ENCODE measurements at places on chromosomes 12 and 14.

- no peak for DNase-seq
These were observed 26.1 kb downstream of the DTX1 start for GRCh38 chr12:113082486-113083148.

DNA sequence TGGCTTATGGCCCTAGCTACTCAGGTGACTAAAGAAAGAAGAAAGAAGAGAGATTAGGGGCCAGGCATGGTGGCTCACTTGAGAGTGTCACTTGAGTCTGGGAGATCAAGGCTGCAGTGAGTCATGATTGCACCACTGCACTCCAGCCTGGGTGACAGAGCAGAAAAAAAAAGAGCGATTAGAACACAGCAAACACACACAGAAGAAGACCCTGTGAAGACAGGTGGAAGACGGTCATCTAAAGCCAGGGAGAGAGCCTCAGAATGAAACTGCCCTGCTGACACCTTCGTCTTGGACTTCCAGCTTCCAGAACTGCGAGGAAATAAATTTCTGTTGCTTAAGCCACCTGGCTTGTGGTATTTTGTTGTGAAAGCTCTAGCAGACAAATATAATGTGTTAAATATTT lies 17.5 kb upstream of the PPP1CC start:
- no peak for DNase-seq

GRCh38 chr14:58607952-58608317 lies 29.8 kb upstream of the DACT1 start:
- peak; percentile 45 for DNase-seq

DNA sequence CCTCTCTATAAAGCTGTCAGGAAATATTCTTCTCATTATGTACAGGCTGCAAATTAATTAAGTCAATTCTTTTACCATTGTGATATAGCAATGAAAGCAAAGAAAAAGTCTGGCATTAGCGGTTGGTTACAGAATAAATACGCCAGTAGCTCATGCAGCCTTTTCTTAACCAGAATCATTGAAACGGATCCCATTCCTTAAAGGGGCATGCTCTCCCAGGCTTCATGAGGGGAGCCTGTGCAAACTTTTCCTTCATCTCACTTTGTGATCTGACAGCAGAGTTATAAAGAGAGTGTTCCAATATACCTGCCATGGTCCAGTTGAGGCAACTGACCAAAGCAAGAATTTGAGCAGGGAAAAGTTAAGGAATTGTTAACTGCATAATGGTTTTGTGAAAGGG lies 337.7 kb downstream of the EMP1 start:
- DNase-seq, result no peak

- no peak for DNase-seq
These were observed 2.0 kb downstream of the BBS10 start for GRCh38 chr12:76346236-76346635.

GRCh38 chr12:65891987-65892481 lies 67.8 kb downstream of the HMGA2 start:
- peak; percentile 100 for DNase-seq

DNA sequence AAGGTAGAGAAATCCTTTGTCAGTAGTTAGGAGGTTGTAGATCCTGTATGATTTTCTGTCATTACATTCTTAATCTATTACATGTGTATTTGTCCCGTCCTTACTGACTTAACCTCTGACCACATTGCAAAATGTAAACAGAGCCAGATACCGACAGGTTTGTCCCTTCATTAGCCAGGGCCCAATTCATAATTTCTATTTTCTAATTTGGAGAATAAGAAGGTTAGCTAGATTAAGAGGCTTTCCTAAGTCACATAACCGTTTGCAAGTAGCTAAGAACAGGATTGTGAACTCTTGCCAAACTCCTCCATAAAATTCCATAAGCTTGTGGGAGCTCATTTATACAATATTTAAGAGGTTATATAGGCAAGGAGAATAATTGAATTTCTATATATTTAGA lies 352.6 kb downstream of the RAD51B start:
- DNase-seq, result no peak

GRCh38 chr12:45725631-45726602 lies 3.6 kb upstream of the ARID2 start:
- DNase-seq, result peak; percentile 80

DNA sequence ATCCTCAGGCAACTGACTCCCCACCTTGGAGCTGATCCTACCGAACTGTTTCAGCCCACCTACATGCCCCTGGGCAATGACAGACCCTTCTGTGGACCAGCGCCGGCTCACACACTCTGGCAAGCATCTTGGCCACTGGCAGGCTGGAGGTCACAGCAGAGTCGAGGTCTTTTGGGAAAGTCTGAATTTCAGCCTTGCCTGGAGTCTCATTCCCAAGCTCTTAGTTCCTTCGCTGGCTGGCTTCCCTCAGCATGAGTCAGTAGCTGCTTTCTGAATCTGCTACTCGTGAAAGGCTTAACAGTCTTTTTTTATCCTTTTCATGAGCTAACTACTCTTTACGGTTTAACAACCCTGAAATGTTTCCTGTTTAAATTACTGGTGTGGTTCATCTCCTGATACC lies 44.5 kb downstream of the ASCL4 start:
- peak; percentile 30 for DNase-seq

DNA sequence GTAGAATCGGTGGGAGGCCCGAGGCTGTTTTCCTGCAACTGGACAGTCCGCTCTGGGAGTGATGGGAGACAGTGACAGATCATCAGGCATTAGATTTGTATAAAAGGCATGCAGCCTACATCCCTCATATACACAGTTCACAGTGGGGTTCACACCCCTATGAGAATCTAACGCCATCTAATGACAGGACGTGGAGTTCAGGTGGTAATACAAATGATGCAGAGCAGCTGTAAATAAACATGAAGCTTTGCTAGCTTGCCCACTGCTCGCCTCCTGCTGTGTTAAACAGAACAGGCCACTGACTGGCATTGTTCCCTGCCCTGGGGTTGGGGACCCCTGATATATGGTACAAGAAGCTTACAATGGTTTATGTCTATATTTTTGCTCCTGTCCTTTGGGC lies 179.0 kb downstream of the LRFN5 start:
- peak; percentile 34 for DNase-seq

DNA sequence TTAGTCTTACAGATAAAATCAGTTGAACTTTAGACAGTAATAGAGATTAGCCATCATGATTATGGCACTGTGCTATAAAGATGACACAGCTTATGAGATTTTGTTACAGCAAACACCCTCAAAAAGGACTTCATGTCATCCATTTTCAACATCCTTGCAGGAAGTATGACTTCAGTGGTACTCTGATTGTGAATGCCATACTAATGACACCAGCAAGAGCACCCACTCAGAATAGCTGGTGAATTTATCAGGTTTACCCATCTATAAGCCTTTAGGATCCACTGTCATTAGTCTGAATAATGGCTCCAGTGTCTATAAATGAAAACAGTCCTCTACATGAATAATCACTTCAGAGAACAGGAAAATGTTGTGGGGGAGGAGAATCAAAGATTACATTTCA lies 615.2 kb downstream of the RPS29 start:
- DNase-seq, result no peak

- no peak for DNase-seq
These were observed 121.8 kb downstream of the TBC1D30 start for GRCh38 chr12:64946132-64946829.

GRCh38 chr12:87439990-87440827 lies 589.0 kb downstream of the C12orf50 start:
- DNase-seq, result peak; percentile 88

GRCh38 chr14:71497645-71498086 lies 434.6 kb upstream of the RGS6 start:
- peak; percentile 57 for DNase-seq

DNA sequence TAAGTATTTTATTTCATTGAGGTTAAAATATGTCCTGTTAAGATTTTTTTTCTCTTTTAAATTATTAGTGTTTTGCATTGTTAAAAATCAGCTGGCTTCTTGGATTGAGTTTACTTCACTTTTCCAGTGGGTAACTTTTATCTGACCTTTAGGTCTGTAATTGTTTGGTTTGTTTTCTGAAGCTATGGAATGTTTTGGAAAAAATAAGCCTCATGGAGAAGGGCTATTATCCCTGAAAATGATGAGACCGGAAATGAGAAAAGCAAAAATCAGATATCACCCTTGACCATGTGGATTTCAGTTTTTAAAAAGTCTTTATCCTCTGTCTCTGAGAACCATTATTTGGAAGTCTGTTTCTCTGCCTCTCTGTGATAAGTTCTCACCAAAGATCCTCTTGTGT lies 180.9 kb downstream of the RAD51B start:
- DNase-seq, result no peak

DNA sequence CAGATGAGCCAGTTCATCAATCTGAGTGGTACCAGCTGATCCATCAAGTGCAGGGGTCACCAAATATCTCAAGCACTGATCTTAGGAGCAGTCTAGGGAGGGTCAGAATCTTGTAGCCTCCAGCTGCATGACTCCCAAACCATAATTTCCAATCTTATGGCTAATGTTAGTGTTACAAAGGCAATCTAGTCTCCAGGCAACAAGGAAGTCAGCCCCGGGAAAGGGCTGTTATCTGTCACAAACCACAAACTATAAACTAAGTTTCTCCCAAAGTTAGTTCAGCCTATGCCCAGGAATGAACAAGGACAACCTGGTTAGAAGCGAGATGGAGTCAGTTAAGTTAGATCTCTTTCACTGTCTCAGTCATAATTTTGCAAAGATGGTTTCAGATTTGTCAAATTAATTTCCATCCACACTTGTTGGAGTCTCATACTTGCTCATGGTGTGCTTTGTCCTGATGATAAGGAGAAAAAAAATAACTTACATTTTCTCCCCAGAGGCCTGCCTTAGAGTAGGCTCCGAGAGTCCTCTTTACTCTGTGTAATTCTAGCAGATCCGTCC lies 3.9 kb upstream of the ABHD4 start:
- DNase-seq, result no peak

DNA sequence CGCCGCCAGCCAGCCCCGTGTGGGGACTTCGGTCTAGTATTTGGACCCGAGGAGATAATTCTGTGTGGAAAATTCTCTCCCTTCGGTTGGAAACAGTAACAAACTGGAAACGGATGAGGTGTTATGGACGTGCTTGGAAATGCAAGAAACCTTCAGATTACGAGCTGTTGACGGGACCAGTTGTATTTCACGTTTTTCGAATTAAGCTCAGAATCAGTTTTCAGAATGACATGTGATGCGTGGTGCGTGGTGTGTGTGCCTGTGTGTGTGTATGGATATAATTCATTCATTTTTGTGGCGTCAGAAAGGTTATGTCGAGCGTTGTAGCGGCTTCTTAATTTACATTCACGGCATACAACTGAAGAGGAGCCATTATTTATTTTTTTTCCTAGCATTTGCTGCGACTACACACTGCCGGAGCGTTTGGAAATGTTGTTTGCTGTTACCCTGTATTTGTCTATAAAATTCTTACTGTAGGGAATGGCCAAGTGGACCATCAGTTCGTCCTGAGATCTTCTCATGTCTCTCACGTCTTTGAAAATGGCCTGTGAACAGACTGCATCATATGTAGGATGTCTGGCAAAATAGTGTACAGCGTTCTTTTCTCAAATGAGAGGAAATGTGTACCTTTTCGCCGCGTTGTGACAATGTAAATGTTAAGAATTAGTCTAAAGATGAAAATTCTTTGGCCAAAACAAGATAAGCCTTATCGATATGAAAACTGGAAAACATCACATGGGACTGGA lies 1.3 kb downstream of the TRAF3 start:
- DNase-seq, result peak; percentile 51

DNA sequence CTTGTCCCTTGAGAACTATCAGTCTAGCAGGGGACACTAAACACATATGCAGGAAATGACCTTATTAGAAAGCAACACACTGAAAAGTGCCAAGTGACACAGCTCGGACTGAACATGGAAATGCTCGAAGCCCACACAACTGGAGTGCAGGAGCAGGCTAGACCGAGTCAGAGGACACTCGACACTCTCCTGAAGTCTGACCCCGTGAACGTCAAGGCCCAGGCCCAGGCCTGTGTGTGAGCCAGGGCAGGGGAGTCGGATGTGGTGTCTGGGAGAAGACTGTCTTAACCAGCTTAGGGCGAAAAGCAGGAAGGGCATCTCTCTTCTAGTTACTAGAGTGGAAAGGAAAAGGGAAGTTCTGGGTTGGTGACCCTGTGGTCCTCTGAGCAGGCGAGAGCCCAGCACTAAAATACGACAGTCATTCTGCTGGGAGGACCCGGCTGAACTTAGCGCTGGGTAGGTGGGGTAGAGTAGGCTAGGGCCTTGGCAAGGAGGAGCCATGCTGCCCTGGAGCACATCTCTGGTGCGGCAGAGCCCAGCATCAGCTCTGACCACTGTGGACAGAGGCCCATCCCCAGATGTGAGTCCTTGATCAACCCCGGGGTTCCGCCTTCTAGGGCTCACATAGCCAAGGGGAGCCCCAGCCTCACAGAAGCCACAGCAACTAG lies 93.0 kb downstream of the NTF3 start:
- DNase-seq, result no peak

DNA sequence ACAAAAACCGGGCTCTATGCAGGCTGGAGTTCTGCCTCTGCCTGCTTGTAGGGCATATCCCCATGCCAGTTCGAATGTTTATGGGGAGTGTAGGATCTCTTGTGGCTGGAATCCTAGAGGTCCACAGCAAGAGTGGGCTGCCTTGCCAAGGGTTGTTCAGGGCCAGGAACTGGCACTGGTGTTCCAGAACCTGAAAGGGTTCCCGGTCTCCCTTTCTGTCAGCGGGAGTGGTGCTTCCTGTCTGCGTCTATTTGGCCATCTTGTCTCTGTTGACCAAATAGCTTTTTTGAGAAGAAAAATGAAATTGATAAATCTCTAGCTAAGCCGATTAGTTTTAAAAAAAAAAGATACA lies 17.8 kb downstream of the OLR1 start:
- no peak for DNase-seq

GRCh38 chr12:106760184-106760531 lies 14.3 kb upstream of the RIC8B start:
- no peak for DNase-seq

DNA sequence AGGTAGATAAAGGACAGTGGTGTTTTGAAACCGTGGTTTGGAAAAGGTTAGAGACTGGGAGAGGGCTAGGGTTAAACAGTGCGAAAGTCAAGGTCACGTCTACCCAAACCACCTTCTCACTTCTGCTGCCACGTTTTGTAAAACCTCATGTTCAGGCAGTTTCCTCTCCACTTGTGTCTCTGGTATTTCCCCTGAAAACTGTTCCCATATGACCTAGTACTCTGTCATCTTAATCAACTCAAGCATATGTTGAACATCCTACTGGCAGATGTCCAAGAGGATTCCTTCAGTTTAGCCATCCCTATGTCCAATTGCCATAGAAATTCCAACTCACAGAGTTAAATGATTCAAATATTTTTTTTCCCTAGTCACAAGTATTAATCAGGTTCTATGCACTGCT lies 17.4 kb downstream of the CLEC4C start:
- DNase-seq, result no peak

DNA sequence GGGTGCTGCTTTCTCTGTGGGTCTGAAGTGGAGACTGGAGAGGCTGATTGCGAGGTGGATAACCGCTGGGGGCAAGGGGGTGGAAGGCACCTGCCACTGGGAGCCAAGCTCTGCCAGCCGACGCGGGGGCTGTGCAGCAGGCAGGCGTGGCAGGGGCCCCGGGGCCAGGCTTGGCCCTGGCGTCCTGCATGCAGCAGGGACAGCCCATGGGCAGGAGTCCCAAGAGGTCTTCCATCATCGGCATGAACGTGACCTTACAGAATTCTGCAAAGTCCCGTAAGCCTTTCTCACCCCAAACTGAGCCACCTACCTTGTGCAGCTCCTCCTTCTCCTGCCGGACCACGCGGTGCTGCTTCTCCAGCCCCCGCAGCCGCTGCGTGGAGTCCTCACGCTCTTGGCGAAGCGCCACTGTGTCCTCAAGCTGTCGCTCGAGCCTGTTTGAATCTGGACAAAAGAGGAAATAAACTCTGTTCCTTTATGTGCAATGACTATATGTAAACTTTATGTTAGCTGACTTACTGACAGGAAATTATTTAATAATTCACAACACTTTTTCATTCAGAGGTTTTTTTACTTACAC lies 51.3 kb downstream of the AMN start:
- no peak for DNase-seq

- DNase-seq, result no peak
These were observed 98.0 kb upstream of the PLEKHG7 start for GRCh38 chr12:92604786-92605185.

Measured in RKO (cell line).